ENCODE measurements at places on chromosomes 7 and 10. TPM values are rescaled to one million over a fixed set of nuclear protein-coding genes. Genes with fewer than 3 reads are reported as not detected.
A peak's percentile ranks its signal among the peaks of the same experiment; 100 is the strongest.

NUTM2A gene
- 3.1 TPM for total RNA-seq

GRCh38 chr10:71663311-71663710 lies 56.3 kb downstream of the C10orf105 start:
- no peak for DNase-seq

DNA sequence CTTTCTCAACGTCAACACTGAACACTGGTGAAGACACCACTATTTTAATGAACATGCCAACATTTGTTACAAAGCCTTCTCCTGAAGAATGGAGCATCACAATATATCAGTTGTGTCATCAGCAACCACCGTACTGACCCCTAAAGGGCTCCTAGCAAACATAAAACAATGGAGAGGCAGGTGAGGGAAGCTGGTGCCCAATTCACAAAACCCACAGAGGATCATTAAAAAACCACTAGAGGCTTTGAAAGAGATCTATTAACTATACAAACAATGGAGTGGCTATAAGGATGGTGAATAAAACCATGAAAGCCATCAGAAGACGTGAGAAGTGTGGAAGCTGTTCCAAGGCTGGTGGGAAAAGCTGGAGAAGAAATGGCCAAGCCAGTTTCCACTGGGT lies 150.8 kb downstream of the FAM107B start:
- DNase-seq = no peak

ADIRF gene
- not detected for total RNA-seq

- DNase-seq = no peak
Measured at GRCh38 chr7:150945171-150945852, 32.8 kb downstream of the KCNH2 start.

DNA sequence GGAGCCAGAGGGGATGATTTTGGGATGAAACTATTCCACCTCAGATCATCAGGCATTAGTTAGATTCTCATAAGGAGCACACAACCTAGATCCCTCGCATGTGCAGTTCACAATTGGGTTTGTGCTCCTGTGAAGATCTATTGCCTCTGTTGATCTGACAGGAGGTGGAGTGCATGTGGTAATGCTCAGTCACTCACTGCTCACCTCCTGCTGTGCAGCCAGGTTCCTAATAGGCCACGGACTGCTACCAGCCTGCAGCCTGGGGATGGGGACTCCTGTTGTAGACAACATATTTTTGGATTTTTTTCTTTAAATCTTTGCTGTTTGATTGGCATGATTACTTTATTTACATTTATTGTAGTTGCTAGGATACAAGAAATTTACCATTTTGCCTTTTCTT lies 765.0 kb downstream of the INHBA start:
- DNase-seq = no peak

CD36 gene
- 0.44 TPM for total RNA-seq

- no peak for DNase-seq
Measured at GRCh38 chr7:151696721-151697514, 177.2 kb upstream of the RHEB start.

UNCX gene
- not detected for total RNA-seq

GPR158 gene
- total RNA-seq = 7.3 TPM

GRCh38 chr7:151764056-151764920 lies 112.6 kb downstream of the PRKAG2 start:
- DNase-seq = no peak

TAF6 gene
- 68.8 TPM for total RNA-seq

COL13A1 gene
- 14.1 TPM for total RNA-seq

OR2A42 gene
- 0.50 TPM for total RNA-seq

GRCh38 chr10:121698336-121698735 lies 100.1 kb upstream of the FGFR2 start:
- DNase-seq = no peak

UBTD1 gene
- total RNA-seq = 9.1 TPM

GRCh38 chr10:43599333-43599732 lies 6.9 kb upstream of the ZNF485 start:
- DNase-seq = no peak

DGKI gene
- total RNA-seq = 2.2 TPM

- no peak for DNase-seq
Measured at GRCh38 chr7:18361756-18362155, 133.8 kb upstream of the HDAC9 start.

SMURF1 gene
- total RNA-seq = 33.6 TPM

AKR1C3 gene
- total RNA-seq = 1.3 TPM

DNA sequence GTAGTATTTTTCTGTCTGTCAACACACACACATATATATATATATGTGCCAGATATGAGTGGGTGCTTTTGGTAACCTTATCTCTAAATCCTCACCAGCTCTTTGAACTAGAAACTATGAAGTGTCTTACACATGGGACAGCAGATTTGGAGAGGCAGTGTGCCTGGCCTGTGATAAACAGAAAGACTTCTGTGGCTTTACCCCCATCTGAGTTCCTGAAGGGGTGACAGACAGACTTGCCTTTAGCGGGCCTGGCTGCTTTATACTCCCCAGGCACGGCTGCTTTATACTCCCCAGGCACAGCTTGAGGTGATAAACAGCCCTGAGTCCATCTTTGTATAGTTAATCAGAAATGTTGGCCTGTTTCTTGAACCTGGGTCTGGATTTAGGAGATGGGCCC lies 5.6 kb downstream of the BAG3 start:
- no peak for DNase-seq

GRCh38 chr10:11824376-11824775 lies 1.2 kb downstream of the PROSER2 start:
- no peak for DNase-seq

COL26A1 gene
- 109 TPM for total RNA-seq

DNA sequence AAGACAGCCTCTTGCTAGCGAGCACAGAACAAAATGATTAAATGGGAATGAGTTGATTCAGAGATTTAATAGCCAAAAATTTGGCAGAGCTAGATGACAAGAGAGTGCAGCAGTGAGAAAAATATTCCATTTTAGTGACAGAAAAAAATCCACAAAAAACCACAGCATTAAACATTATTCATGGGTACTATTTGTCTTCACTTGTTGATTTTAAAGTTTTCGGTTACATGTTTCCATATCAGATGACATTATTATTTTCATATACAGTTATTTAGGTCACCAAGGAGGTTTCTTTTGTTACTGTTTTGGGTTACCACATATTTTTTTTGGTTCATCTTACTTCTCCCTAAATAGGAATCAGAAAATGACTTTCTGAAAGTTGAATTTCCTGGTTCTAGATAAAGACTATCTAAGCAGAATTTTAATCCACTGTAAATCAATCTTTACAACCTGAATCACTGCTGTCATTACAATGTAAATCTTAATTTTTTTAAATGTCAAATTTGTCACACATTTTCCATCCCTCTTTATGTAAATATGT lies 87.9 kb downstream of the SVIL start:
- no peak for DNase-seq

DNA sequence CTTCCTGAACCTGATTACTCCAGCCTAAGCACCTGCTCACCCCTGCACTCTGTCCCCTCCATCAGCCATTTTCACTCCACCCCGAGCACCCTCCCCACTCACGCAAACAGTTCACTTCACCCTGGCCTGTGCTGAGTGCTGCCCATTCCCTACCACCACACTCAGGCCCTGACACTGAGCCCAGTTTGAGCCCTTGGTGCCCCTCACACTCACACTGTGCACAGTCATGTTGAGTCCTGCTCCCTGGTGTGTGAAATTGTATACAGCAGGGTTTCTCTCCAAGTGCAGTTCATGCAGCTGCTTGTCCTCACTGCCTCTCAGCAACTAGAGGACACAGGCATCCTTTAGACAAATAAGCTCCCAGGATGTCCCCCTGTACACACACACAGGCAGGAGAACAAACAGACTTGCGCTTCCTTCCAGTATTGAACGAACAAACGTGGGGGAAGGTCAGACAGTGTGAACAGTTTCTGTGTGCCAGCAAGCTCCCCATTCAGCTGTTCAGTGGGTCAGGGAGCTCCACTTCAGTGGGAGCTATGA lies 6.8 kb downstream of the MYO1G start:
- no peak for DNase-seq

DNA sequence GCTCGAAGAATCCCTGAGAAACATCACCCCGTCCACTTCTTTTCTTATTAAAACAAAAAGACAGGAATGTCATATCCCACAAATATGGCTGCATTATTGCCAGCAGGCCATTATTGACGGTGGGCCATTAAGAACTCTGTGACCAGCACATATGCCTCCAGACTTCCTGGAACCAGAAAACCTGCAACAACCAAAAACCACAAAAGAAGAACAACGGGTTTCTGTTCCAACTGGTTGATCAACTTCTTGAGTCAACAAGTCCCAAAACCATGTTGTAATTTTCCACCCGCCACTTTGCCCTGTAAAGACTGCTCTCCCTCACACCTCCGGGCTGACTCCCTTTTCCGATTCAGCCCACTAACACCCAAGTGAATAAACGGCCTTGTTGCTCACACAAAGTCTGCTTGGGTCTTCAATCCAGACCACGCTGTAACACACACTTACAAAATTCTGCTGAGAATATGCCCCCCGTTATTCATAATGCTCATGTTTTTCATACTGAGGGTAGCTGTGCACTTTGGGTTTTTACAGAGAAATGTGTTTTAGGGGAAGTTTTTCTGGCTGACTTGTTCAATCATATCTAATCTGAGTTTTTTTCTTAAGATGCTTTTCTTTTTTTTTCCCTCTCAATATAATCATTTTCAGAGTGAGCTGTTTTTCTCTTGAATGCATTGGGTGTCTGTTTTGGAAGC lies 20.7 kb downstream of the ZNF107 start:
- no peak for DNase-seq

DNA sequence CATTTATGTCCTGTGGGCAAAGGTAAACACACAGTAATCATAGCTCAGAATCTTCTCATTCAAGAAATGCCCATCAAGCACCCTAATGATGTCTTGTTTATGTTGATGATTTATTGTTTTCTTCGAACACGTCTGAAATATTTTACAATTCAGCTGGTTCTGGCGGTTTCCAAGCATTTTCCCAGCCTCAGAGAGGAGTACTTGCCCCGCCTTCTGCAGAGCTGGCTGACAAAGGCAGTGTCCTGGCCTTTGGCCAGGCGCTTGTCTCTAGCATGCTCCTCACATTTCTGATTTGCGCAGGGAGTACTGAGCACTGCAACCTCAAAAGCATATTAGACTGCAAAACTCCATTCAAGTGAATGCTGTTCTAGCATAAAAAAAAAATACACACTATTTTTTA lies 314.2 kb upstream of the GNAI1 start:
- DNase-seq = peak; percentile 71

DPP6 gene
- 0.18 TPM for total RNA-seq

GRCh38 chr10:77431209-77431611 lies 206.4 kb downstream of the KCNMA1 start:
- no peak for DNase-seq

FKBP14 gene
- 42.4 TPM for total RNA-seq

GRCh38 chr7:100799037-100799896 lies 28.1 kb downstream of the EPHB4 start:
- peak; percentile 56 for DNase-seq

DNA sequence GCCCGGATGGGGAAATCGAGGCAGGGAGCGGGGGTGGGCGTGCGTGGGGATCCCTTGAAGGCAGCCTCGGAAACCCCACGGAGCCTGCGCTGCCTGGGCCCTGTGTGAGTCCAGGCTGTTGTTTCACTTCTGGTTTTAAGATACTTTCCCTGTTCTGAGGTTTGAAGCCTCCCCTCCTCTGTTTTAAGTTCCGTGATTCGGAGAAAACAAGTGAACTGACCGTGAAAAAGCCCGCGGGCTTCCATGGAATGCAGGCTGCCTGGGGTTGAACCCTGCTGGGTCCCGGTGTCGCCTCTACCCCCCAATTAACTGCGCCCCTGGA lies 401 bp downstream of the LRRC27 start:
- no peak for DNase-seq

DNA sequence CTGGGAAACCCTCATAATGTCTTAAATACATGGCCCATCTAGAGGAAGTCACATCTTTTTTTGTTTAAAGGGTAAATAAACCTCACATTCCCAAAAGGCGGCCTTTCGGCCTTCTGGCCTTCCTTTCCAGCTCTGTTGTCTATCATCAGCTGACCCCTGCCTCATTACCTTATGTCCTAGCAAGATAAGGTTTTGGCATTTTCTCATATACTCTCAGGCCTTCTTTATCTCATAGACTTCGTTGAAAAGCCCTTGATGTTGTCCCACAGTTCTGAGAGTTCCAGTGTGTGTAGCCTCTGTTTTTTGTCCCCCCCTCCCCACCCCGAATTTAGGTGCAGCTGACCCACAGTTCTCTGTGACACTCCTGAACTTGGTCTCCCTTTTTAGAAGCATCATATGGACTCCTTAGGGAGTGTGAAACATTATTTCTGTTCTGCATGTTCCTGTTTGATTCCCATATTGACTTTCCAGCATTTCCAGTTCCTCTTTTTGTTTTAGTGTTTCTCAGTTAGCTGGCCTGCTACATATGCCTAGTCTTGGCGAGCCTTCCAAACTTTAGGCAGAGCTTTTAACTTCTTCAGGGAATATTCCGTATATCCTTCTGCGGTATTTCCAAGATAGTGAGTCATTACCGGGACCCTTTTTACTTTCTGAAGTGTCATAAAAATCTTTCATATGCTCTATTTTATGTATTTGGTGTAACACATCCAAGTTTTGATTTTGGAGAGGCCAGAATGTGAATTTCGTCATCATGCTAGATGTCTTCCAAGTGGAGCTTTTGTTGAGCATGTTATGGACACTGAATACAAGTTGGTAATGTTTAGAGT lies 138.5 kb downstream of the LRRC4 start:
- no peak for DNase-seq

DNA sequence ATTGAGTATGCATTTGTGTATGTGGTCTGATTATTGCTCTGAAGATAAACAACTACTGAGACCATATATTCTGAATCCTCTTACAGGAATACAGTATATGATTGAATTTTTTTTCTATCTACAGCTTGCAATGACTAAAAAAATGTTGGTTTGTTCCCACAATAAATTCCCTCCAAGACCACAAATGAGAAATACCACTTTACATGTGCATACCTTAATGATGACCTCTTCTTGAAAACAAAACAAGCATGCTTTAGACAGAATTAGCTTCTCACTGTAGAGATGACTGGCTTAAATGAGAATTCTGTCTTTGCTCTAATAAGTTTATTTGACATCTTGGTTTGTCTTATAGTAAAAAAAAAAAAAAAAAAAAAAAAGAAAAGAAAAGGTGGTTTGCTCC lies 241.5 kb downstream of the PCDH15 start:
- DNase-seq = no peak

GRCh38 chr7:149873074-149873969 lies at the start of gene ATP6V0E2:
Gene ATP6V0E2 (plus strand): TSS chr7:149873969. CDS start chr7:149874066, 97 bp downstream.
- peak; percentile 94 for DNase-seq

GRCh38 chr7:130179631-130180030 lies 25.6 kb downstream of the TMEM209 start:
- DNase-seq = no peak

GRCh38 chr10:22618078-22618785 lies 96.1 kb downstream of the PIP4K2A start:
- DNase-seq = no peak
